ENCODE measurements at places on chromosomes 1 and 21.

- DNase-seq: no peak
Observed at GRCh38 chr1:8679395-8679800, 138.0 kb downstream of the RERE start.

GRCh38 chr1:66041654-66042053, 249.0 kb downstream of the PDE4B start:
- DNase-seq: no peak

DNA sequence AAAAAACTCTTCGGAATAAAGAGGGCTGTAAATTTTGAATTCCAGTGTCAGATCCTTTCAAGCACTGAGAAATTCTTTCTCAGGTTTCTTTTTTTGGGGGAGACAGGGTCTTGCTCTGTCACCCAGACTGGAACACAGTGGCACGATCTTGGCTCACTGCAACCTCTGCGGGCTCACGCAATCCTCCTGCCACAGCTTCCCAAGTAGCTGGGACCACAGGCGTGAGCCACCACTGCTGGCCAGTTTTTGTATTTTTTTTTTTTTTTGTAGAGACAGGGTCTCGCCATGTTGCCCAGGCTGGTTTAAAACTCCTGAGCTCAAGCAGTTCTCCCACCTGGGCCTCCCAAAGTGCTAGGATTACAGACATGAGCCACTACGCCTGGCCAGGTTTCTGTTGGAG, 34.8 kb upstream of the EPHA8 start:
- DNase-seq: no peak

DNA sequence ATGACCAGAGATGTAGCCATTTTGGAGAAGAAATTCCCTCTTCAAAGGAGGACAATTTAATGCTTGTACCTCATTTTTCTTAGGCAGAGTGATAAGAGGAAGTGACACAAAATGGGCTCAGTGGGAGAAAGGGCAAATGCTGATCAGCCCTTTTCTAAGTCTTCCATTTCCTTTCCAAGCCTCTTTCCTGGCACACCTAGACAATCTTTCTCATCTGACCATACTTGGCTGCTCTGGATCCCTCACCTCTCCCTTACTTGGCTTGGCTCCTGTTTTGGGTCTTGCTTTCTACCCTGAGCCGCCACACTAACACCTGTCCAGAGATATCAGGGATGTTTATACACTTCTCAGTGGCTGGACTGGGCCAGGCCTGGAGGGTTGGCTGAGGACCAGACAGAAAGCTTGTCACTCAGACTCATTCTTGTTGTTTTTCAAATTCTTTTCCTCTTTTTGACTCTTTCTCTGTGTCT, 13.1 kb downstream of the TXNIP start:
- no peak for DNase-seq

DNA sequence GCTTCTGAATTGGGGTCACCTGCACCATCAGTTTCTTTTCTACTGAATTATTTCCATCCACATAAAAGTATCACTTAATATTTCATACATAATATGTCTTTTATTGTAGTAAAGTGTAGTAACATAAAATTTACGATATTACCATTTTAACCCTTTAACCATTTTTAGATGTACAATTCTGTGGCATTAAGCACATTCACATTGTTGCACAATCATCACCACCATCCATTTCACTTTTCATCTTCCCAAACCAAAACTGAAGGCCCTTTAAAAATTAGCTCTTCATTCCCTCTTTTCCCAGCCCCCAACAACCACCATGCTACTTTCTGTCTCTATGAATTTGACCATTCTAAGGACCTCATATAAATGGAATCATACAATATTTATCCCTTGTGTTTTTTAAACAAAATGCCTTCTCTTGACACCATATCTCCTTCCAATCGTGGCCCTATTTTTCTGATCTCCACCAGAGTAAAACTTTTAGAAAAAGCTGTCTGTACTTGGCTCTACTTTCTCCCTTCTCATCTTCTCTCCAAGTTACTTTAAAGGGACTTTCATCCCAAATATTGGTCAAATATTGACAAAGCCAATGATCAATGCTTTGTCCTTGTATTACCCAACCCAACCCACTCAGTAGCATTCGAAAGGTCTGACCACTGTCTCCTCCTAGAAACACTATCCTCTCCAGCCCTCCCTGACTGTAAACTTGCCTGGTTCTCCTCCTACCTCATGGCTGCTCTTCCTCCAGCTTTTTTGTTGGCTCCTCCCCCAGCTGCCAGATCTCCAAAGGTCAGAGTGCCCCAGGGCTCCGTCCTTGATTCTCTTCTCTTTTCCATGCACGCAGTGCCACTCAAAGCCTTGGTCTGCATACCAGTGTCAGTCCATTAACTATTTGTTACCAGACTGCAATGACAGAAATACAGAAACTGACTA, 44.7 kb downstream of the SLC30A10 start:
- DNase-seq: no peak

GRCh38 chr21:31629972-31630711, 29.4 kb upstream of the SOD1 start:
- no peak for DNase-seq

DNA sequence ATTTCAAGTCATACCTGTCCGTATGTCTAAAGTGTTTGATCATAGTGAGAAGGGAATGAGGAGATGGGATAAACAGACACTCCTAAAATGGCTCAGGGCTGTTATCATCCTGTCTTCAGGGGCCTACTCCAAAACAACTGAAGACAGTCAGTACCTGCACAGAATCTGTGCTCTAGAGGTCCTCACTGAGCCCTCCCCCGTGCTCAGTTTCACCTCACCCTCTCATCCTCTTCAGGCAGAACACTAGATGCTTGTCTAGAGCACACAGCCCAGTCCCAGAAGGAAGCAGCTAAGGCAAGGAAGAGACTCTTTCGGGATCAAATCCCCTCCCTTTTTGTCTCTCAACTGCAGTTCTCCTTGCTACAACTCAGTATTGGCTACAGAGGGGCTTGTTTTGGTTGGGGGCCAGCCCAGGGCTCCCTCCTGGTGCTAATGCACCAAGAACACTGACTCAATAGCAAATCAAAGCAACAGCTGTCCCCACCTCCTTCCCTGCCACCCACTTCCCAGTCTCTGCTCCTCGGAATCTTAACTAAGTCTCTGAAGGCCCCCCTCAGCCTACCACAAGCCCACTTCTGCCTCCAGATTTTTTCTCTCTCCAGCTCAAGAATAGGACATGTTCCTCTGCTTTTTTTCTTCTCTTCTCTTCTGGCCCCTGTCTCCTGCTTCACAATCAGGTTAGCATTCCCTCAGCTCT, 10.1 kb downstream of the CADM3 start:
- DNase-seq: no peak

- peak; percentile 15 for DNase-seq
Observed at GRCh38 chr1:157566484-157567300, 14.4 kb upstream of the FCRL5 start.

GRCh38 chr1:19735440-19736127, 64.1 kb downstream of the TMCO4 start:
- no peak for DNase-seq

GRCh38 chr1:30879126-30879786, 29.3 kb downstream of the SDC3 start:
- DNase-seq: no peak

DNA sequence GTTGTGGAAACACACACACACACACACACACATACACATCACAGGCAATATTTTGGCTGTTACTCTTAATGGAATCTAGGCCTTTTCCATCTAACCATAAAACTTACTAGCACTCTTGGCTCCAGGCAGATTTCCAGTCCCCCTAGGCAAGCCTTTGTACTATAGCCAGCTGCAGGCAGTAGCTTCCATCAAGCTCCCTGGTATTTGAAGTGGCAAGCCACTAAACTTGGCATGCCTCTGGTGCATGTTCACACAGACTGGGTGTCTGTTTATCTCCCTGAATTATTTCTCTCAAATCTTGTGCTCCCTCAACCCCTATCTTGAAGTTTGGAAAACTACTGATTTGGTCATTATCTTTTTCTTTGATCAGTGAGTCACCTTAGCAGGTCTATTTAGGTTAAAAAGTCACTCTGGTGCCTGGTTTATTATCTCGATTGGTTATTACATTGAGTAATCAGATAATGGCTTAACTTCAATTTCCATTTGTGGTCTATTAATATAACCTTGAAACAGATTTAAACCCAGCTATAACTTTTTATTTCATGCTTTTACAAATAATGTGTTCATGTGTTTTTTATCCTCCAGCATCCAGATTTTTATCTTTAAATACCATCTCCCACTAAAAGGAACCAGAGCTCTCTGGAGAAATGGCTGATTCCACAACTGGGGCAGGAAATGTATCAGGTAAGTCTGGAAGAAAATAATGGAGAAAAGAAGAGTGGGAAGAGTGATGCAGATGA, 2.7 kb upstream of the RBM15 start:
- no peak for DNase-seq

DNA sequence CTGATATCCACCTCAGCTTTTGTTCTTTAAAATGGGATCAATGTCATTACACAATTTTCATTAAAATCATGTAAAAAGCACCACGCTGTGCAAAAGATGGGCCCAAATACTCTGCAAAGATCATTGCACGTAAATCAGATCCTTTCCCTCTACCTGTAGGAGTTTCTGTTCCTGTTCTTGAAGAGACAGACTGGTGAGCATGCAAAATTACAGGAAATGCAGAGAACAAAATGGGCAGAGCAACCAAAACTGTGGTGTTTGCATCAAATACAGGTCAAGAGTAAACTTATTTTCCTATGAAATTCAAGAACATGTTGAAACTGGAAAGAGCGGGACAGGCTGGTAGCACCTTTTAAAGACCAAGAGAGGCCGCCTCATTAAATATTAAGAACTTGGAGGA, 294.9 kb upstream of the ADGRL2 start:
- no peak for DNase-seq

DNA sequence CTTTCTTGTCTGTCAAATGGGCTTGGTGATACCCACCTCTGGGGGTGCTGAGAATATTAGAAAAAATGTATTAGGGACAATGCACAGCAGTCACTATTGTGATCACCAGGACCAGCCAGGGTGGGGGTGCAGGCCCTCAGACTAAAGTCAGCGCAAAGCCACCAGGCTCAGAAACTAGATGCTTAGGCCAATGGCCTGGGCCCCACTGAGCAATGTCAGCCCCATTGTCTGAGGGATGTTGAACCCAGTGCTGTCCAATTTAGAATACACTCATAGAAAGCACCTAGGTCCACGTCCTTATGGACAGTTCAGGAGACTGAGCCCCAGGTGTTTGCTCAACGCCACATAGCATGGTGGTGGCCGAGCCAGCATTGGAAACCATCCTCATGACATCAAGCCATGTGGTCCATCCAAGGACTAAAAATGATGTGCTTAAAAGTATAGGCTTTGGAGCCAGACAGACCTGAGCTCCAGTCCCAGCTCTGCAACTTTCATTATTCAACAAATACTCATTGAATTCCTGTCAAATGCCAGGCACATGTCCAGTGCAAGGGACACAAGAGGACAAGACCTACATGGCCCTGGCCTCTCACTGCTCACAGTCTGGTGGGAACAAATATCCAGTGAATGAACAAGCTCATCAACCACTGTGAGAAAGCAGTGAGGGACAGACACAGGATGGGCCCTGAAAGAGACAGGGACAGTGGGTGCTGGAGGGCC, 273.8 kb downstream of the MATN1 start:
- DNase-seq: no peak

- DNase-seq: no peak
Observed at GRCh38 chr1:18629659-18630510, 761 bp upstream of the PAX7 start.

GRCh38 chr21:45504021-45504515, 38.2 kb downstream of the SLC19A1 start:
- no peak for DNase-seq

- DNase-seq: no peak
Observed at GRCh38 chr1:208172423-208173145, 71.6 kb downstream of the PLXNA2 start.

- no peak for DNase-seq
Observed at GRCh38 chr1:70671006-70671405, 259.9 kb downstream of the CTH start.

- DNase-seq: no peak
Observed at GRCh38 chr1:95518310-95518709, 284.3 kb downstream of the RWDD3 start.

Data from KG1 (cell line).